Lung microvascular endothelial cell (primary cell): ENCODE measurements at places on chromosomes 5 and 9. TPM values are rescaled to one million over a fixed set of nuclear protein-coding genes. Genes with fewer than 3 reads are reported as not detected.

DNA sequence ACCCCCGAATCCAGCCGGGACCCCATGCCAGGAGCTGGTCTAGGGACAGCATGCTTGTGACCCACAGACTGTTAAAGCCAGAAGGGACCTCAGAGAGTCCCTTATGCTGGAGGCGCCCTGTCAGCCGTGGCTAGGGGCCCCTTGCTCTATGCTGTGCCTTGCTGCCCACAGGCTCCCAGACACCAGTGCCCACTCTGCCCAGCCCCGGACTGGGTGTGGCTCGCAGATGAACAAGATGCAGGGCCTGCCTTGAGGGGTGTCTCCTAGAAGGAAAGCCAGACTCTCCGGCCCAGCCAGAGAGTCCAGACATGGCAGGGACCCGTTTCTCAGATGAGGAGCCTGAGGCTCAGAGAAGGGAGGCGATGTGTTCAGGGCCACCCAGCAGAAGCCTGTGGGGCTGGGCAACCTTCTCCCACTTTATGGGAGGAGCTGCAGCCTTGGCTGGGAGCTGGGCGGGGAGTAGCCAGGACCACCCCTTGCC is 85.7 kb downstream of the LMX1B start:
- no peak for DNase-seq

- DNase-seq = no peak
Measured at GRCh38 chr5:139705655-139706587, 57.8 kb downstream of the CXXC5 start.

Gene FAT2
- not detected in 2 replicates for total RNA-seq

Gene SYK
- total RNA-seq = not detected in 2 replicates

DNA sequence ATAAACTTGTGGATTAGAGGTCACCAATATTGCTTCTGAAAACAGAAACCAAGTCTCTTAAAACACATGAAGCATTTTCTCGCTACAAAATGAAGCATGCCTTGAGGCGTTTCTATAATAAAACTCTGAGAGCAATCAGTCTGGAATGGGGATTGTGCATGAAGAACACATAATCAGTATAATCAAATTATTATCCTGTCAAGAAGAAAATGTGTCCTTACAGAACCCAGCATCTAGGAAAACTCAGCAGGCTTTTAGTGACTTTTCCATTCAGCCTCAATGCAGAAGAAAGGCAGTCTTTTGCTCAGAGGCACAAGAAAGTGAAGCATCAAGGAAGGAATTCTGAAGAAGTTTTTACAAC is 121.9 kb downstream of the CDH18 start:
- no peak for DNase-seq

GRCh38 chr5:159040181-159040580 is 59.5 kb downstream of the EBF1 start:
- no peak for DNase-seq

DNA sequence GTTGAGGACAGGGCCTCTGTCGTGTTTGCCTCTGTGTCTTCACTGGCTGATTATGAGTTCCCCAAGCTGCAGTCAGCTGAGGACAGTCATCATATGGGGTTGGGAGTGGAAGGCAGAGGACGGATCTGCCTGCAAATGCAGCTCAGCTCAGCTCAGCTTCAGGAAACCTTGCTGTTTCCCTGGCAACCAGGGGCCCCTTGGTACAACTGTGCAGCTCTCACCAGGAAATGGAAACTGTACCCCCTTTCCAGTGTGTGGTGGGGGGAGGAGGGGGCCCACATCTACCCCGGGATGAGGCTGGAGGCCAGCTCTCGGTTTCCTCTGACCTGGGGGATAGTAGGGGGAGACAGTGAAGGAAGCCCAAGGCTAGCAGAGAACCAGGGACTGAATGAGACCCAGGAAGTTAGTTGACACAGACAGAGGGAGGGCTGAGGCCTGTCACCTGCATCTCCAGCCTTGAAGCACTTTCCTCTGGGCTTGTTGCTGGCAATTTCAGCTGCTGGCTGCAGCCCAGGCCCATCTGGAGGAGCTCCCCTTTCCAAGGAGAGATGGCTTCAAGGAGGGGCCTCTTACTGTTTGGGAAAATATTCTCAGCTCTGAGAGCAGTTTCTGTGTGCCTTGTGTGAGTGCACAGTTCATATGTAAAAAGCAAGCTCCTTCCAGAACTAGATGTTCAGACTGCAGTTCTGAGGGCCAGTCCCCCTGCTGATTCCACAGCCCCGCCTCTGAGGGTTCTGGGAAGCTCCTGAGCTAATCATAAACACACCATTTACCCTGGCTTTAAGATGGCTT is 6.9 kb downstream of the ANXA6 start:
- DNase-seq = no peak

Gene SH2D3C
- total RNA-seq = 56.2 and 72.6 TPM in 2 replicates

DNA sequence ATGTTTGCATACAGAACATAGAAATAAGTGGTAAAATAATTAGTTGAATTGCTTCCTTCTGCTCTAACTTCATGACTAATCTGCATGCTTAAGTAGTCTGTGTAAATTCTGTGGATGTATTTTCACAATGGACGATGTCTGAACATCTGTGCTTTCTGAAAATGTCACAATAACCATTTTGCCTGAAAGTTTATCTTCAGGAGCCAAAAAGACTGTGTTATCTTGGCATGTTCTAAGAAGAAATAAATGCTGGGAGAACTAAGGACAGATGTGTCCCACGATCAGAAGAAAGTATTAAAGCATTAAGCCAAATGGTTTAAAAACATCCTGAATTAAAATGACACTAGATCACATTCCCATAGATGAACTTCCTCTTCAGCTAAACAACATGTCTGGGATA is 397.6 kb downstream of the SPOCK1 start:
- DNase-seq = no peak

DNA sequence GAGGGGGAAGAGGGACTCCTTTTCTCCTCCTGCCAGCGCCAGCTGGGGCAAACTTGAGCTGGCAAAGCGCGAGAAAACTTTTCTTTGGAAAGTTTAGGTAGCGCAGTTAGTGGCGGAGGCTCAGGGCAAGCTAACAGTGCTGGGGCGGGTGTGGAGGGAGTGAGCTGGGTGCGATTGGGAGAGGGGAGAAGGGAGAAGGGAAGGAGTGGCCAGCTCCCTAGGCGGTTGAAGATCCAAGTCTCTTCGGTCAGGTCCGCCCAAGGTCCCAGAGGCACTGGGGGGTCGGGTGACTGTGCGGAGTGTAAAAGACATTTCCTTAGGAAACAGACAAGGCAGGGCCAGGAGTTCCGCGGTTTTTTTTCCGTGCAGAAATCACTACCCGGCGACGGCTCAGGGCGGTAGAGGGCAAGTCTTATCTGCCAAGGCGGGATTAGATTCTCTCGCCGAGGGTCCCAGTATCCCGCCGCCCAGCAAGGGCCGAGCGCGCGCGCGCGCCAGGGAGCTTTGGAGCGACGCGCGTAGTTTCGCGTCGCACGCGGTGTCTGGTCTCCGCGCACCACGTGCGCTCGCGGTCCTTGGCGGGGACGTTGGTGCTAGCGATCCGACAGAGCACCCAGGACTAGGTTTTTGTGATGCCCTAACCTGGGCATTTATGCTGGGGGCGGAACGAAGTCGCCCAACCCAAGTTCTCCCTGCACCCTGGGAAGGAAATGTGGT is 33.6 kb upstream of the NFIB start:
- DNase-seq = peak; percentile 76

DNA sequence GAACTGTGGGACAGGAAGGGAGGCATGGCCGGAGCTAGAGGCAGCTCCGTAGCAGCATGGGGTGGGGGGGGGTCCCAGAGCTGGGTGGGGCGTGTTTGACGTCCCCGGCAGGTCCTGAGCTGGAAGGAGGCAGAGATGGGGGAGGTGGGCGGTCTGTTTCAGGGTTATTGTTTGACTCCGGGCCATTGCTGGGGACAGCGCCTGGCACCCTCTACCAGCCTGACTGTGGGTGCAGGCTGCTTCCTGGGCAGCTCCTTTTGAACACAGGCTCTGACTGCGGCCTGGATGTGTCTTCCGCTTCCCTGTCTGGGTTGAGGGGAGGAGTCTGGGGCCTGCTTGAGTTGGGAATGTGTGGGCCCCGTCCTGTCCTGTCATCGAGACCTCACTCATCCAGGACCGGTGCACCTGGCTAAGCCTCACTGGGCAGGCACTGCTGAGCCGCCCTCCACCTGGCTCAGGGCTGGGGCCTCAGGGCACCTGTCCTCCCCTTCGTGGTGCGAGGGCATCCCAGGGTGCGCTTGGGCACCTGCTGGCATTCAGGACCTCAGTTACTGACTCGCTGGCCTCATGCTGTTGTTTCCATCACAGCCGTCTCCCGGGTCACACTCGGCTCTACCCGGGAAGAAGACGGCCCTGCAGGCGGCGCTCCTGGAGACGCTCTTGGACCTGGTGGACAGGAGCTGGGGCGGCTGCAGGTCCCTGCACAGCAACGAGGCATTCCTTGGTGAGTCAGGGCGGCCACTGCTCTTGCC is 26.5 kb downstream of the CEP72 start:
- DNase-seq = no peak

GRCh38 chr5:61569353-61569752 is 237.3 kb downstream of the ZSWIM6 start:
- DNase-seq = no peak

Gene CDC25C
- 0.79 and 3.9 TPM in 2 replicates for total RNA-seq

DNA sequence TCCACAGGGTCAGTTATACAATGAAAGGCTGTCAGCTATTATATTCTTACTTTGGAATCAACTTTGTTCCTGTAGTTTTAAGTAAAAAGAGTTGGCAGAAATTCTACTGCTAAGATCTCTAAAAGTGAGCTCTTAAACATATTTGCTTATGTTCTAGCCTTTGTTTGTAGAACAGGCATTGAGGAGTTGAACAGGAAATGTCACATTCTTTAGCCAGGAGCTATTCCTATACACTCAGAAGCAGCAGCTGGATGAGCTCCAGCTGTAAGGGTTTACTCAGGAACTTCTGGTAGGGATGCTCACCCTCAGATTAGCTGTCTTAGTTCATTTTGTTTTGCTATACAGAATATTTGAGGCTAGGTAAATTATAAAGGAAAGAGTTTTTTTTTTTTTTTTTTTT is 22.4 kb upstream of the SPINK14 start:
- peak; percentile 71 for DNase-seq

Gene NSD1
- total RNA-seq = 20.9 and 22.4 TPM in 2 replicates

GRCh38 chr9:18490641-18491370 is 16.9 kb downstream of the ADAMTSL1 start:
- DNase-seq = peak; percentile 98

Gene ANKRD20A1
- 0.87 and 4.4 TPM in 2 replicates for total RNA-seq

DNA sequence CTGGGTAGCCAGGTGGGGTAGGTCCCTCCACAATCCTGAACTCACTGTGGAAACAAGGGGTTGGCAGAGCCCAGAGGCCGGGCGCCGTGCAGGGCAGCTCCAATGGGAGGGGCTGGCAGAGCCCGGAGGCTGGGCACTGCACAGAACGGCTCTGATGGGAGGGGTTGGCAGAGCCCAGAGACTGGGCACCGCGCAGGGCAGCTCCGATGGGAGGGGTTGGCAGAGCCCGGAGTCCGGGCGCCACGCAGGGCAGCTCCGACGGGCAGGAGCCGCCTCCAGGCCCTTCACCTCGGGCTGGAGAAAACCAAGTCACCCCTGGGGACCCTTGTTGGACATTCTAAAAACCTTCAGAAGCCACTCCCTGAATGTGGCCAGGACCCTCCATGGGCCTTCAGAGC is 9.3 kb downstream of the NACC2 start:
- no peak for DNase-seq

GRCh38 chr5:138972836-138973235 is 97.7 kb upstream of the LRRTM2 start:
- DNase-seq = no peak

Gene TIMD4
- total RNA-seq = not detected in 2 replicates

GRCh38 chr5:66680804-66681203 is 84.6 kb downstream of the MAST4 start:
- DNase-seq = no peak

GRCh38 chr5:140113180-140113698 is 670 bp upstream of the PURA start:
- DNase-seq = no peak

- DNase-seq = no peak
Measured at GRCh38 chr5:127085796-127086195, 12.5 kb upstream of the C5orf63 start.

Gene ARHGEF37
- total RNA-seq = 9.8 and 16.1 TPM in 2 replicates

GRCh38 chr5:135739383-135739981 is 95.0 kb upstream of the SLC25A48 start:
- DNase-seq = no peak

GRCh38 chr5:132870801-132871200 is 2.7 kb upstream of the LEAP2 start:
- DNase-seq = no peak

Gene STING1
- 18.7 and 51.9 TPM in 2 replicates for total RNA-seq

- peak; percentile 87 for DNase-seq
Measured at GRCh38 chr5:43041669-43042175, 1.6 kb upstream of the ANXA2R start.

GRCh38 chr9:76159293-76159926 is 234.8 kb downstream of the RFK start:
- DNase-seq = no peak

Gene TOR4A
- total RNA-seq = 21.4 and 21.8 TPM in 2 replicates

- no peak for DNase-seq
Measured at GRCh38 chr5:57749396-57749795, 266.8 kb upstream of the ACTBL2 start.

DNA sequence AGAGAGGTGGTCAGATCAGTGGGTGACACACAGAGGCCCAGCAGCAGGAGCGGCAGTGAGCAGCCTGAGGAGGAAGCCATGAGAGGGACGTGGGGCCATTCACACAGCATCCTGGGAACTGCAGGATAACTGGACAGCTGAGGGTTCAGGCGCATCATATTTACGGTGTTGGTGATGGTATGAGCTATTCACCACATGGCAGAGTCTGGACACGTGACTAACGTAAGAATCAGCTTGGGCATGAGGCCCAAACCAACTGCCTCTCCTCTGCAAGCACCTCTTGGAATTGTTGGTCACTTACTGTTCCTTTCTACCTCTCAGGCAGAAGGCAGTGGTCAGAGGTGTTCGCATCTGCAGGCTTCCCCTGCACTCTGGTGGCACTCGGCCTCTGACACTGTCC is 141.1 kb downstream of the ENTREP1 start:
- no peak for DNase-seq

Gene IFNA21
- total RNA-seq = not detected in 2 replicates

GRCh38 chr5:52177193-52177592 is 610.5 kb upstream of the ITGA1 start:
- DNase-seq = no peak

GRCh38 chr5:63025679-63026078 is 447.1 kb downstream of the LRRC70 start:
- DNase-seq = no peak

DNA sequence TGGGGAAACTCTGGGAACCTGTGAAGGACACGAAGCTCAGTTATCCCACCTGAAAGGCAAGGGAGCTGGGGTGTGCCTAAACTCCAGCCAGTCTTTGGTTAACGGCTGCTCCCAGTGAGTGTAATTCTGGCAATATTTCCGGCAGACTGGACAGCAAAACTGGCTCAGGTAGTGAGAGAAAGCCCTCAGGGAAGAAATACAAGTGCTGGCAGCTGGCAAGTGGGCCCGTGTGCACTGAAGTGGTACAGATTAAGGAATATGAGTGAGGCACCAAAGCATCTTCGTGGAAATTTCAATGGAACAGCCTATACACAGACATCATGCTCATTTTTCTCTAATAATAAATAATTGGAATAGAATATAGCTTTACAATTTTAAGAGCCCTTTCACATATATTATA is 56.2 kb downstream of the ABHD17B start:
- DNase-seq = no peak

- peak; percentile 86 for DNase-seq
Measured at GRCh38 chr9:32581512-32582143, 8.7 kb upstream of the NDUFB6 start.

Gene PCAT7
- not detected in 2 replicates for total RNA-seq

Gene DIPK1B
- total RNA-seq = 64.7 and 91.1 TPM in 2 replicates
